ENCODE measurements at places on chromosomes 1 and 21. TPM values are rescaled to one million over a fixed set of nuclear protein-coding genes. Genes with fewer than 3 reads are reported as not detected.

DNA sequence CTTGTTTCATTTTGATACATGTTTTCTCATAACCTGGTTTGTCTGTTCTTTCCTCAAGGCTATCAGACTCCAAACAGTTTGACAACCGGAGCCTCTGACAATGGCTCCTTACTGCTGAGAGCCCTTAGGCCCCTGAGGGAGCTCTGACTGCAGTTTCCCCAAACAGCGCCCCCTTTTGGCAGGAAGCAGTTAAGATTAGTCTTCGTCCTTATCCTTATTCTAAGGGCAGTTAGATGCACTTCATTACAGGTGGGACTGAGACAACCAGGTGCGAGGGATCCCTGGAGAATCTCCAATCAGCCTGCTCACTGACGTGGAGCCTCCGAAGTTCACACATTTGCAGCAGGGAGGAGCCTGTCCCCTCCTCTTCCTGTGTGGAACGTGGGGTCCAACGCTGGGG is 393.1 kb downstream of the BRINP3 start:
- H3K4me3 ChIP-seq: no peak overlapping the region
- no peak overlapping the region for H3K27ac ChIP-seq
- H3K4me1 ChIP-seq: no peaks in the 10 kb centered on the region
- H3K36me3 ChIP-seq: no peaks in the 10 kb centered on the region

GRCh38 chr1:8404460-8405370 is 86.8 kb downstream of the SLC45A1 start:
- H3K4me1 ChIP-seq: peaks cover 33% of the 10 kb centered on the region
- H3K27me3 ChIP-seq: no peaks in the 10 kb centered on the region
- peaks cover 2% of the 10 kb centered on the region for H3K36me3 ChIP-seq
- H3K4me3 ChIP-seq: no peak overlapping the region
- no peak for DNase-seq

GRCh38 chr1:185271921-185272320 is 45.1 kb downstream of the IVNS1ABP start:
- DNase-seq: no peak
- no peaks in the 10 kb centered on the region for H3K36me3 ChIP-seq
- no peak overlapping the region for H3K27ac ChIP-seq
- H3K4me1 ChIP-seq: no peaks in the 10 kb centered on the region

DNA sequence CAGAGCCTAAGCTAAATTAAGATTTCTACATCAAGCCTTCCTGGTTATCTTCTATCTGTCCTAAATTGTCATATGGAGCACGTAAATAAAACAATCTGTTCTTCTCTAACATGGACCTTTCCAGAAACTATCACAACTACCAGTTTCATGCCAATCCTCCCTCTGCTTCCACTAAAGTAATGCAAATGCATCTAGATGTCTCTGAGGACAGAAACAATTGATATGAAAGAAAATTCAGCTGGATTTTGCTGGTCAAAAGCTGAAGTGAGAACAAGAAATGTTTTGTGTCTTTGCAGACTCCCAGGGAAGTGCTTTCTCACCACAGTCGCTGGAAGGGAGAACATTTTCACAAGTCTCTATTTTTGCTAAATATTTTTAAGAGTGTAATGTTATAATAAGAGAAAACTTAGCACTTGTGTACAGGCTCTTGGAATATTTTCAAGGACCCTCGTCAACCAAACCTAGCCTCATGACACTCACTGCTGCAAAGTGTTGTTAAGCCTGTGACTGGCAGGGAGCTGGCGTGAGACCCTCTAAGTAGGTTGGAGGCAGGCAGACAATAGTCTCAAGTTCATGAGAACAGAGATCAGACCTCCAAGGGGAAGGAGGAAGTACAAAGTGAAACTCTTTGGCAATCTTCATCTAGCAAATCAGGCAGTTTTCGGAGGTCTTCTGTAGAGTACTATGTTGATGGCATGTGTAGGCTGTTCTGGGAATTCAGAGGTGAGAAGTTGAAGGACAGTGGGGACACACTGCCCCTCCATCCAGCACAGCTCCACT is 38.8 kb downstream of the DNASE2B start:
- H3K4me1 ChIP-seq: no peaks in the 10 kb centered on the region
- H3K27ac ChIP-seq: no peak overlapping the region
- no peak for DNase-seq

DNA sequence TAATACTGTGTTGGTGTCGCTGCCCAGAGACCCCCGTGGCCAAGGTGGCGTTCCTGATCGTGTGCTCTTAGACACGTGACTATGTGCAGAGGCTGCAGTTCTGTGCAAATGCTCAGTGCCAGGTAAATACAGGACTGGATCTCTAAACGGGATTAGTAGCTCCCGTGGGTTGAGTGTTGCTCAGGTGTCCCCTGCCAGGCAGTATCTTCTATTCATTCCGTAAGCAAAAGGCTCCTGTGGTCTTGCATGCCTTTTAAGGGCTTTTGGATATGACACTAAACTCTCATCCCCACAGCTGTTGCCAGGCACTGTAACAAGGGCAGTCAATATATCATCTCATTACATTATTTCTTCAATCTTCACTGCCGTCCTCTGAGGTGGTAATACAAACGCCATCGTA is 94.2 kb upstream of the MAP1LC3C start:
- H3K27ac ChIP-seq: no peak overlapping the region
- no peaks in the 10 kb centered on the region for H3K36me3 ChIP-seq
- DNase-seq: no peak
- no peak overlapping the region for H3K4me3 ChIP-seq

Gene EFNA1
- 133 TPM for total RNA-seq

Gene L1TD1
- total RNA-seq: 0.16 TPM

Gene TUT4
- total RNA-seq: 47.8 TPM

Gene C1orf21
- total RNA-seq: 18.3 TPM

Gene RGS1
- 50.2 TPM for total RNA-seq

Gene LYPD8
- 3.2 TPM for total RNA-seq
